ENCODE measurements at places on chromosomes 16 and 17. TPM values are rescaled to one million over a fixed set of nuclear protein-coding genes. Genes with fewer than 3 reads are reported as not detected.

- DNase-seq = no peak
These were observed 558 bp upstream of the CHMP6 start for GRCh38 chr17:80990921-80991644.

Gene CACNG1
- not detected for polyA plus RNA-seq

- peak; percentile 18 for DNase-seq
These were observed 72.0 kb downstream of the SOX9 start for GRCh38 chr17:72192800-72193192.

Gene LGALS9C
- not detected for polyA plus RNA-seq

DNA sequence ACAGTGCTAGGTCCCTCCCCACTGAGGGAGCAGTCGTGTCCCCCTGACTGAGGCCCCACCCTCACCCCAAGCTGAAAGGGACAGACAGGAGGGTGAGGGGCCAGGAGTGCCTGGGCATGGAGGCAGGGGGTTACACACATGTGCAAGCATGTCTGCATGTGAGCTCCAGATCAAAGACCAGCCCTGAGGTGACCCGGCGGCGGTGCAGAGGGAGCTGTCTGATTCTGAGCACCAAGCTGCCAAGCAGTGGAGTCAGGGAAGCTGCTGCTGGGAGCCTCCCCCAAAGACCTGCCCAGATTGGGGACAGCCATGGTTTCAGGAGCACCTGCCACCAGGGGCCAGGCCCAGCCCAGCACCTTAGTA, 5.5 kb downstream of the DLX3 start:
- no peak for DNase-seq

- no peak for DNase-seq
These were observed 48.5 kb downstream of the ARHGAP17 start for GRCh38 chr16:24966634-24967033.

DNA sequence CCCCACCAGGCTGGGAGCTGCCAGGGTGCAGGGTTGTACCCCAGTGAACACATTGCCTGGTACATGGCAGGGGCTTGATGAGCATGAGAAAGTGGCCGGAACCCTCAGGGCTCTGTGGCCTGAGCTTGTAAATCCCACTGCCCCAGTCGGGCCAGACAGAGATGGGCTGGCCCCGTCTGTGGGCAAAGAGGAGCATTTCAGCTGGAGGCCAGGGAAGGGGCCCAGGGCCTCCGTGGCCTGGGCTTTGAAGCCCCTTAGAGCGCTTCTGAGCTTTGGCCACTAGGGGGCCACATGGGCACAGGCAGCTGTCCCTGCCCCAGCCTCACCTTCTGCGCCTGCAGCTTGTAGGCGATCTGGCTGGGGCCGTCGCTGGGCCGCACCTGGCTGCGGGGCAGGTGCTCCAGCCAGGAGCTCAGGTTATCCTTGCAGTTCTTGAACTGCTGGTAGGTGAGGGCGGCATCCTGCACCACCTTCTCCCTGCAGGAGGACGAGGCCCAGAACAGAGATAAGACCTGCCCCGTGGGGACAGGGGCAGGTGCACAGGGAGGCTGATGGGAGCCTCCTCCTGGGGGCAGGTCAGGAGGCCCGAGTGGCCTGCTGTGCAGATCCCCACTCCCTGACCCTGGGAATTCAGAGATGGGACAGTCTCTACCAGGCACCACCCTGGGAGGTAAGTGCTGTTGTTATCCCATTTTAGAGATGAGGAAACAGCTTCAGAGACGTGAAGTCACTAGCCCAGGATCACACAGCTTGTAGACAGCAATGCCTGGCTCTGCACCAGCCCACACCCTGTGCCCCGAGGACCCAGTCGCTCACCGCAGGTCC, 12.8 kb downstream of the EVPL start:
- no peak for DNase-seq

DNA sequence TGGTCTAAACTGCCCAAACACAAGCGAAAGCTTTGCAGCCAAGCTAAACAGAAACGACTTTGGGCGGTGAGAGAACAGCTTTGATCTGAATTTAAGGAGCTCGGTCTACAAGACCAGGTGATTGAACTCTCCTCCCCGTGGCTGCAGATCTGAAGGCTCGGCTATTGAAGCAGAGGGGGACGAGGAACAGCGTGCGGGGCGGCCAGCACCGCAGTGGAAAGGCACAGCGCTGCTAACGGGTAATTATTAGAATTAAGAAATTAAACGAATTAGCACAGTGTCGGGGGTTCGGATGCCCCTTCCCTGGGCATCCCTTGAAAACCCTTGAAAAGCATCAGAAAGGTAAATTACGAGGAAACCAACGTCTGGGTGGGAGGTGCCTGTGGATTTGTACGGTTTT, 431 bp downstream of the TEKT3 start:
- no peak for DNase-seq

- DNase-seq = peak; percentile 47
These were observed 7.8 kb downstream of the RARA start for GRCh38 chr17:40316571-40317344.

- peak; percentile 34 for DNase-seq
These were observed at the start of gene ADCY7 for GRCh38 chr16:50266337-50267091. Gene ADCY7 (plus strand): TSS chr16:50266551. CDS start chr16:50288180, 21,629 bp downstream.

DNA sequence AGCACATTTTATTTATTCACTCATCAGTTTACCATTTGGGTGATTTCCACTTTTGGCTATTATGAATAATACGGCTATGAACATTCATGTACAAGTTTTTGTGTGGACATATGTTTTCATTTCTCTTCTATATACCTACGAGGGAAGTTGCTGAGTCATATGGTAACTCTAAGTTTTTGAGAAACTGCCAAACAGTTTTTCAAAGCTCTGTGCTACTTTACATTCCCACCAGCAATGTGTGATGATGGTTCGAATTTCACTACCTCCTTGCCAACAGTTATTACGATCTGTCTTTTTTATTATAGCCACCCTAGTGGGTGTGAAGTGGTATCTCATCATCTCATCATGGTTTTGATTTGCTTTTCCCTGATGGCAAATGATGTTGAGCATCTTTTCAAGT, 63.7 kb upstream of the MRTFB start:
- no peak for DNase-seq

GRCh38 chr17:39663340-39663687, 1.8 kb upstream of the TCAP start:
- DNase-seq = no peak

- DNase-seq = no peak
These were observed 16.6 kb downstream of the ZFHX3 start for GRCh38 chr16:73031155-73031866.

DNA sequence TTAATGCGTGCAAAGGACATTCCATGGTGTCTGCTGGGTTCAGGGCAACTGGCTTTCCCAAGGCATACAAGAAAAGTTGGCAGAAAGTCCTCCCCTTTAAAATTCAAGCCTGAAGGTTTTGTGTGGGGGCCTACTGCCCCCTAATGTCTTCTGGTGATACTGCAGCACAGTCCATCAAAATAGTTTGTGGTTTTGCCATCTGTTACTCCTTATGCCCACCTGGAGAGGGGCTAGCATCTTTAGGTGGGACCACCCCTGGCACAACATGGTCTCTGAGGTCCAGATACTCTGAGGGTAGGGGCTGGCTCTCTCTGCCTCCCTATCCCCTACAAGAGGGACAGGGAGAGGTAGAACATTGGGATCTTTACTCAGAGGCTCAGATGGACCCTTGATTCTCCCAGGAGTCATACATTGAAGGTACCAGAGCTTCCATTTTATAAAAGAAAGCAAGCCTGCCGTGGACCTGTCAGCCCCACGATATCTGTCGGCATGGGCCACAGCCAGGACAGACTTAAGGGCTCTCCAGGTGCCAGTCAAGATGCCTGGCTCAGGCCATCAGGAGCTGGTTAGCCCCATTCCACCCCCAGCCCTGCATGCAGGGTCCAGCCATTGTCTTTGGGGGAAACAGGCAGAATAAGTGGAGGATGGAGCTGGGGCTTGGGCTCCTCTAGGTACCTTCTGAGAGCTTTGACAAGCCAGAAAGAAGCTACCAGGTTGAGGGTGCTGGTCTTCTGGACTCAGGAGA, 6.3 kb downstream of the ESRP2 start:
- DNase-seq = peak; percentile 29

DNA sequence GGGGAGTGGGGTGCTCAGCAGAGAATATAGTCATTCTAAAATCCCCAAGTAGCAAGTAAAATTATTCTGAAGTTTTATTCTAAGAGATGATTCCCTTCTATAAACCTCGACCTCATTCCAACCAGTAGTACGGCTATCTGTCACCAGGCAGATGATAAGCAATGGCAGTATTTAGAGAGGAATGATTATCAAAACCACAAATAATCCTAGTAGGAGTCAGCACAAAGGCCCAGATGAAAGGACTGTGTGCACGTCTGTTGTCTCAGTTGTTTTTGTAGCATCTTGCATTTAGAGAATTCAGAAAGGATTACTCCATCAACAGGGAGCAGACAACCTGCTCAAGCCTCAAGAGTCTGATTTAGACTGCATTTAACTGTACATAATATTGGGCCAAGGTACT, 21.2 kb downstream of the EZH1 start:
- no peak for DNase-seq

- no peak for DNase-seq
These were observed 66.4 kb downstream of the ABCC1 start for GRCh38 chr16:16015849-16016248.

DNA sequence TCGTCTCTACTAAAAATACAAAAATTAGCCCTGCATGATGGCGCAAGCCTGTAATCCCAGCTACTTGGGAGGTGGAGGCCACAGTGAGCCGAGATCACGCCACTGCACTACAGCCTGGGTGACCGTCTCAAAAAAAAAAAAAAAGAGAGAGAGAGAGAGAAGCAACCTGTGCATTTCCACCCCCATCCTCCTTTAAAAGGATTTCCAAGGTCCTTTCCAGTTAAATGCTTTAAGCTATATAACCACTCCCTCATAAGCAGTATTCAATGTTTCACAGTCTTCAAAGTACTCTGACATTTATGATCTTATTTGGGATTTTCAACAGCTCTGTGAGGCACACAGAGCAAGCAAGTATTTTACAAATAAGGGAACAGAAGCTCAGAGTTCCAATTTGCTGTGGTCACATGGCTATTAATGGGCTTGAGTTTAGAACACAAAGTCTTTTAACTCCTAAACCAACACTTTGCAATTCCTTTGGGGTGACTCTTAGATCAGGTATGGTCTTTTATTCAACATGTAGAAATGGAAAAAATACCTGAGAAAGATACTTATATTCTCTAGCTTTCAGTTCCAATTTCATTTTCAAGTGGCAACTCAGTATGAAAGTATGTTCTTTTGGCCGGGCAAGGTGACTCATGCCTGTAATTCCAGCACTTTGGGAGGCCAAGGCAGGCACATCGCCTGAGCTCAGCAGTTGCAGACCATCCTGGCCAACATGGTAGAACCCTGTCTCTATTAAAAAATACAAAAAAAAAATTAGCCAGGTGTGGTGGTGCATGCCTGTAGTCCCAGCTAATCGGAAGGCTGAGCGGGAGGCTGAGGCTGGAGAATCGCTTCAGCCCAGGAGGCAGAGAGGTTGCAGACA, 31.3 kb downstream of the SPOP start:
- DNase-seq = peak; percentile 29

DNA sequence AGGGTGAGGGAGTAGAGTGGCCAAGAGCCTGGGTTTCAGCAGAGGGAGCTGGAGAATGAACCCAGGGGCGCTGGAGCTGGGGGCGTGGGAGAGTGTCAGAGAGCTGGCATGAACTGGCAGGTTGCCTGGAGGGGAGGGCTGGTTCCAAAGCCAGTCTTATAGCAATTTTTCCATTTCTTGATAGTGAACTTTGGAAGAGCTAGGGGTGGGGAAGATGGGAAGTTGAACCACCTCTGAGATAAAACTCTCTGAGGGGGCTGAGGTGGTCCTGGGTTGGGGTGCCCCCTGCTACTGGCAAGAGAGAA, 36.9 kb downstream of the ADGRG5 start:
- no peak for DNase-seq

GRCh38 chr17:75218131-75218530, 12.7 kb downstream of the NUP85 start:
- no peak for DNase-seq

DNA sequence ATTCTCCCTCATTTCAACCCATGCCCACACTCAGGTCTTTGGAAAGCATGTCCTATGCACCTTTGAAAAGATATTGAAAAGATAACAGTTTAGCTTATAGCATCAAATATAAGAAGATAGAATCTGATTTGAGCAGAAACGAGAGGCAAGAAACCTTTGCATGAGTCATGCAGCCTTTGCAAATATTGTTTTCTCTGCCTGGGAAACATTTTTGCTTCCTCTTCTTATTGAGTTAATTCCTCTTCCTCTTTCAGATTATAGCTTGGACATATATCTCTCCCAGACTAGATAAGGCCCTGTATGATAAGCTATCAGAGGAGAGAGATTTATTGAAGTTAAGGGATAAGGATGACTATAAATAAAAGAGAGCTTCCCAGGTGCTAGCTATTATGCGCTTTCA, 46.1 kb upstream of the KCNJ2 start:
- DNase-seq = no peak

Gene CHST4
- polyA plus RNA-seq = not detected

Gene SLC39A11
- polyA plus RNA-seq = 19.0 TPM

GRCh38 chr17:57154921-57155320, 69.9 kb downstream of the AKAP1 start:
- no peak for DNase-seq

Gene MLKL
- 5.8 TPM for polyA plus RNA-seq

DNA sequence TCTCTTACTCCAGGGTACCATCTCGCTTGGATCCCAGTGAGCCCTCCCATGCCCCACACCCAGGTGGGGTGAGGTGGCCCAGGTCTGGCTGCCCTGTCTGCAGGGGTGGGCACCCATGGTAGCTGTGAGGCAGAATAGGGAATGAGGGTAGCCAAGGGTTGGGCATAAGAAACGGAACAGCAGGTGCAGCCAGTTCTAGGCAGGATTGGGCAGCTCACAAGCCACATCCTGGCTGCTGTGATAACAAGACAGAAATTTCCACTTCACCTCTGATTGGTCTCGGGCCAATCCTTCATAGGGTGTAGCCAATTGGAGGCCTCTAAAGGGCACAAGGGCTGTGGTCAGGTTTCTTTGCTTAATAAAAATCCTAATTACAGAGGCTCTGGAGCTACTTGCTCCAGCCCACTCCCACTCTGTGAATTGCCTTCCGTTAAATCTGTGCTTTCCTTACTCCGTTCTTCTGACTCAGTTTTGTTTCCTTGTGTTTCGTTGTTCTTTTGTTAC, 1.5 kb upstream of the ARHGDIG start:
- no peak for DNase-seq

DNA sequence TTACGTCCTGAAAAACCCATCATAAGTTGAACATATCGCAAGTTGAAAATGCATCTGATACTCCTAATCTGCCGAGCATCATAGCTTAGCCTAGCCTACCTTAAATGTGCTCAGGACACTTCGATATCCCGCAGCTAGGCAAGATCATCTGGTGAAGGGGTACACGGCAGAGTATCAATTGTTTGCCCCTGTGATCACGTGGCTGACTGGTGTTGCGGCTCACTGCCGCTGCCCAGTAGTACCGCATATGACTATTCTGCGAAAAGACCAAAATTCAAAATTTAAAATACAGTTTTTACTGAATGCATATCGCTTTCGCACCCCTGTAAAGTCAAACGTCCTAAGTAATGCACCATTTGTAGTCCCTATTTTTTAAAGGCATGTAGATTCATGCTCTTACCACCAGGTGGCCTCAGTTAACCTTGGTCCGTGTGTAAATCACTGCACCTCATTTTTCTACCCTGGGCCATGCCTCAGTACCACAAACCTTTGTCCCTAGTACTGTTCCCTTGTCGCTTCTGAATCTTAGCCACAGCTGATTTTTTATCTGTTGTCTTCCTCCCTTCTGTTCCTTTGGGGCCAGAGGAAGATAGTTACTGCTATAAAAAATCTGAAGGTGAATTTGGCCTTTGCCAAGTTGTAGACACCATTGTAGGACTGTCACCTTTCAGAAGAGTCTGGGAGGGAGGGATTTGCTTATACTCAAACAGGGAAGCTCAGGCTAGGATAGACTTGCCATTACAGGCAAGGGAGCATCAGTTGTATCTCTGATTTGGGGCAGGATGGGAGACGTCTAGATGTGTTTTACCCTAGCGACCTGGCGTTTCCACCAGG, 34.4 kb downstream of the WWP2 start:
- peak; percentile 42 for DNase-seq

Gene DPEP1
- polyA plus RNA-seq = not detected
